Mesothelial cell of epicardium (in vitro differentiated cells): ENCODE measurements at places on chromosomes 5 and 9.

- no peak for DNase-seq
Observed at GRCh38 chr9:22050924-22051323, 41.8 kb upstream of the CDKN2B start.

GRCh38 chr9:101176384-101176783 is 147.9 kb downstream of the PLPPR1 start:
- no peak for DNase-seq

- DNase-seq, result no peak
Observed at GRCh38 chr5:153572411-153573145, 82.1 kb downstream of the GRIA1 start.

DNA sequence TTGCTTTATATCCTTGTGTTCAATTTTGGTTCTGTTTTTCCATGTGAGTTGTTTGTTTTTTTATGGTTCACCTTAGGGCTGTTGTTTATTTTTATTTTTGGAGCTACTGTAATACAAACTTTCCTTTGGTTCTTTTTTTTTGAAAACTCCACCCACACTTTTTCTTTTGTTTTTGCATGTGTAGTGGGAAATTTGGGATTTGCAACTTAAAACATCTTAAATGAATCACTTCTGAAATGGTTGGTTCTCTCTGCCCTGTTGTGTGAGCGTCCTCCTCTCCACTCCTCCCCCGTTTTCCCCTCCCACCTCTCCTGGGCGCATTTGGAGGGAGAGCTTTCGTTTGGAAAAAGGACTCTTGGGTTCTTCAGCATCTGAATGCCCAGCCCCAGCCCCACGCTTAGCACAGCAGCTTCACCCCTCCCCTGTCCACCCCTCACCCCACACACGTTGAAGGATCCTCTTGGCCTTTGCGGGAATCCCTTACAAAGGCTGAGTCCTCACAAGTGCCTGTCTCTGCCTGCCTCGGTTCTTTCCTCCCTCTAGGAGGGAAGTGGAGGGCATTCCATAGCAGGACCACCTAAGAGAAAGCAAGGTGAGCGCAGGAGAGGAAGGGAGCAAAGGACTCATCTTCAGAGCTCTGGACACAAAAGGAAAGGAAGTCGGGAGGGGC is 67.2 kb downstream of the DMRT1 start:
- DNase-seq, result no peak

- DNase-seq, result no peak
Observed at GRCh38 chr5:52328220-52328806, 459.4 kb upstream of the ITGA1 start.

GRCh38 chr9:9352877-9353481 is 1259.8 kb downstream of the PTPRD start:
- no peak for DNase-seq

GRCh38 chr9:87628346-87628745 is 97.6 kb upstream of the CTSL start:
- DNase-seq, result no peak

GRCh38 chr9:137173796-137174664 is 2.2 kb upstream of the TMEM210 start:
- no peak for DNase-seq

GRCh38 chr9:127975376-127976315 is 5.1 kb downstream of the EEIG1 start:
- DNase-seq, result no peak

GRCh38 chr5:66277981-66278380 is 133.9 kb downstream of the SREK1 start:
- DNase-seq, result no peak

GRCh38 chr9:89605465-89606048 is 745 bp downstream of the GADD45G start:
- DNase-seq, result peak; percentile 55

DNA sequence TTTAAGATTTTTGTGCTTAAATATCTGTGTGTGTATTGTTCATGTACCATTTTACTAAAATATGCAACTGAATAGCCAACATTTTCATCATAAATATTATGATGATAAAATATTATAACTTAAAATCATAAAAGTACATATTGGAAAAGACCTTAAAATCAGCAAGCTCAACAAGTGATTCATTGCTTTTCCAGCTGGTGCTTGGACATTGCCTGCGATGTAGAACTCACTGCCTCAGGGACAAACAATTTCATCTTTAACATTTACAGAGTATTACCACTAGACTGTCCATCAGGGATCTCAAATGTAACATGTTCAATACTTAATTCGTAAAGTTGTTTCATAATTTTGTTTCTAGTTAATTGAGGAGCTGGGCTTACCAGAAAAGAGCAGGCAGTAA is 17.5 kb upstream of the SMARCA2 start:
- no peak for DNase-seq

DNA sequence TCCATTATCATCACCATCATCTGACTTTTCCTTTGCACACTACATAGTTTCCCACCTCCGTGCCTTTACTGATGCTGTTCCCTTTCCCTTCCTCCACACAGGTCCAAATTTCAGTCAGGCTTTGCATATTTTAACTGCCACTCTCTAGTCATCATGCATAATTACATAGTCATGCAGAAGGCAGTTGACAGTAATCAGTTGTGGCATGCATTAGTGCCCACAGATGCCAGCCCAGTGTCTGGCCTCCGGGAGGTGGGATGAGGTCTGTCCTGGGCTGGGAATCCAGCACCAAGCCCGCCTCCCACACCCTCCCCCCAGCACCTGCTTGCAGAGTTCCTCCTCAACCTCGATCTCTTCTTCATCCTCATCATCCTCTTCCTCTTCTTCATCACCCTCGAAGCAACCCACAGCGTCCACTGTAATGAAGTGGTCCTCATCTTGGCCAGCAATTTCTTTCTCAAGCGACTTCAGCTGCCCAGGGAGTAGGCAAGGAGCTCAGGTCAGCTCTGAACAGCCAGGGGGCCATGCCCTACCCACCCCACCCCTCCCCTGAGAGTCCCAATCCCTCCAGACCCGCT is 8.8 kb downstream of the BBLN start:
- DNase-seq, result no peak

- peak; percentile 37 for DNase-seq
Observed at GRCh38 chr5:150112201-150113046, 26.1 kb upstream of the CSF1R start.

DNA sequence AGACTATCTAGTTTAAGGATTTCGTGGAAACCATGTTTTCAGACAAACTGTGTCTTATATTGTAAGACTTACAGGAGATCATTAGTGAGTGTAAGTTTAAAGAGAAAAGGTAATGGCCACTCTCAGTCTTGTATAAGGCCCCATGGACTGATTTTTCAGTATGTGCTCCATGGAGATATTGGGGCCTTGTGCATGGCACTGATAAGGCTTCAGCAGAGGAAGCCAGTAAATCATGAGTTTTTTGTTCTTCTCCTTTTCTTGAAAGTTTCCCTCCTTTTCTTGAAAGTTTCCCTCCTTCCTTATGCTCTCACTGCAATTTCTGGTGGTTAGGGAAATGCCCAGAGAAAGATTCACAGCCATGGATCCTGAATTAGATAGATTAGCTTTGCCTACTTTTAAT is 471.3 kb downstream of the LRRC70 start:
- DNase-seq, result no peak

GRCh38 chr5:171695804-171696203 is 89.8 kb upstream of the SMIM23 start:
- DNase-seq, result no peak

DNA sequence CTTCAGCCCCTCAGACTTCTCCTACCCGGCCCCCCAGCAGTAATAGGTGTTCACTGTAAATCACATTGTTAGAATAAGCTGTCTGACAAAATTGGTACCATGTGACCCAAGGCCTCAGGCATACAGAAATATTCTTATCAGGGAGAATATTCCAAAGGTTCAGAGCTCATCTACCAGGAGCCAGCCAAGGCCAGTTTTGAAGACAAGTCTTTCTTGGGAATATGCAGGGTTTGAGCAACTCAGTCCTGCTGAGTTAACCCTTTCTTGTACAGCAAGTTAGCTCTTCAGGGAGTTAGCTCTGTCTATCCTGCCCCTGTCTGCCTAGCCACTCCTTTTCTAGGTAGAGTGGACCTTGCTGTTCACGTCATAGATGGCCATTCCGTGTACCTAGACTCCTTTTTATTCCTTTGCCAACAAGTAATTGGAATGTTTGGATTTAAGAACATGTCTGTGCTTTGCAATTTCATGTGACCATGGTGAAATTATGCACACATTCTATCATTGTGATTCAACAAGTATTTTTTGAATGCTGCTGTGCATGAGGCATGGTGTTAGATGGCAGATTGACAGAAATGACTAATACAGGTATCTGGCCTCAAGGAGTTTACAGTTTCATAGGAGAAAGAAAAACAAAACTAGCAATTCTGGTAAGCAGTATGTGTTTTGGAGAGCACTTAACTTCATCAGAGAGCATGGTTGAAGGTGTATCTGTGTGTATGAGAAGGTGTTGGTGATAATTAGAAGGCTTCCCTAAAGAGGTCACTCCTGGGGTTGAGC is 22.6 kb downstream of the TGFBR1 start:
- DNase-seq, result no peak

- DNase-seq, result no peak
Observed at GRCh38 chr5:69038539-69038938, 55.3 kb upstream of the SLC30A5 start.

- DNase-seq, result no peak
Observed at GRCh38 chr9:116585896-116586295, 101.2 kb upstream of the TRIM32 start.

DNA sequence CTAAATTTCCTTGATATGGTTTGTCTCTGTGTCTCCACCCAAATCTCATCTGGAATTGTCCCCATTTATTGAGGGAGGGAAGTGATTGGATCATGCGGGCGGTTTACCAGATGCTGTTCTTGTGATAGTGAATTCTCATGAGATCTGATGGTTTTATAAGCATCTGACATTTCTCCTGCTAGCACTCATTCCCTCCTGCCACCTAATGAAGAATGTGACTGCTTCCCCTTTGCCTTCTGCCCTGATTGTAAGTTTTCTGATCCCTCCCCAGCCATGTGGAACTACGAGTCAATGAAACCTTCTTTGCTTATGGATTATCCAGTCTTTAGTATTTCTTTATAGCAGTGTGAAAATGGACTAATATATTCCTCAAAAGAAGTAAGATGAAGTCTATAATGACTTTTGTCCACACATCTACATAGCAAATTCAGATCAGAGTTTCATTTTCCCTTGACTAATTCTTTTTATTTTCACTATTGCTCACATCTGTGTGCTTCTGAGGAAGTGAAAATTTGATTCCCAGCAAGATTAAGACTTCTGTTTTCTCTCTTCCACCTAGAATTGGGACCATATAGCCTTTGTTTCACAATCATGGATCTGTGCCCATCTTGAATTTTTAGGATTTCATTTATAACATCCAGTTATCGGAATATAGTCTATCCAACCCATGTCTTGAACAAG is 393.5 kb downstream of the DMAC1 start:
- DNase-seq, result no peak

DNA sequence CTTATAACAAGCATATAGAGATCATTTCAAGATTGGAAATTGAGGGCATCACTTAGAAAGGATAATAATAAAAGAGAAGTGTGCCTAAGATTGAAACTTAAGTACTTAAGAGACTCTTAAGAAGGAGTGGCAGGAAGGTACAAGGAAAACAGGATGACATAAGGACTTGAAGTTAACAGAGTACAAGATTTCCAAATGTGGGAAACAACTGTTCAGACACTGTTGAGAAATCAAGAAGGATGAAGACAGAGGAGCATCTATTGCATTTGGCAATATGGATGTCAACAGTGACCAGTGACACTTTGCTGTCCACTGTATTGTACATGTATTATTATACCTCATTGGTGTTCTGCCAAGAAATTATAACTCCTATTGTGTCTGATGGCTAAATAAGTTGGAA is 157.8 kb upstream of the PTGER4 start:
- DNase-seq, result no peak

DNA sequence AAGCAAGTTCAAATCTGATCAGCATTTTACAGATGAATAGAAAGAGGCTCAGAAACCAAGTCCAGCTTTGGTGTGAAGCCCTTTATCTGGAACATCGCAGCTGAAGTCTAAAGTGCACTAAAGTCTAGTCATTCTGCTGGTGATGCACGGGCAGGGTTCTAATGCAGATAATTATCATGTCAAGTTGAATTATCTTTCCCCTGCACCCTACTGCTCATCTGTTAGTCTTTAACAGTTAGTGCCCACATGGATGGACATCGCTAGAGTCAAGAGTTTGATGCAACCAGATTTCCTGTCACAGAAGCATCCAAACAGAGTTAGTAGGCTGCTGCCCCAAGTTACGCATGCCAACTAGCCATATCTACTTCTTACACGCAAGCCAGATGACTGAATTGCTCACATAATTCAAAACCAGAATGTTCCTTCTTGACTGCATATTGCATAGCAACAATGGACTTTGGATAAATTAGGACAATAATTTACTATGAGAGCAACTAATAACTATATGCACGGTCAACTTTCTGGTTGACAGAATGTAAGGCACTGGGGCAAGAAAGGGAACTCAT is 1.6 kb upstream of the TOMM5 start:
- DNase-seq, result no peak

- no peak for DNase-seq
Observed at GRCh38 chr9:17622749-17623148, 43.9 kb downstream of the SH3GL2 start.

- no peak for DNase-seq
Observed at GRCh38 chr5:57442080-57442839, 40.4 kb downstream of the ACTBL2 start.

DNA sequence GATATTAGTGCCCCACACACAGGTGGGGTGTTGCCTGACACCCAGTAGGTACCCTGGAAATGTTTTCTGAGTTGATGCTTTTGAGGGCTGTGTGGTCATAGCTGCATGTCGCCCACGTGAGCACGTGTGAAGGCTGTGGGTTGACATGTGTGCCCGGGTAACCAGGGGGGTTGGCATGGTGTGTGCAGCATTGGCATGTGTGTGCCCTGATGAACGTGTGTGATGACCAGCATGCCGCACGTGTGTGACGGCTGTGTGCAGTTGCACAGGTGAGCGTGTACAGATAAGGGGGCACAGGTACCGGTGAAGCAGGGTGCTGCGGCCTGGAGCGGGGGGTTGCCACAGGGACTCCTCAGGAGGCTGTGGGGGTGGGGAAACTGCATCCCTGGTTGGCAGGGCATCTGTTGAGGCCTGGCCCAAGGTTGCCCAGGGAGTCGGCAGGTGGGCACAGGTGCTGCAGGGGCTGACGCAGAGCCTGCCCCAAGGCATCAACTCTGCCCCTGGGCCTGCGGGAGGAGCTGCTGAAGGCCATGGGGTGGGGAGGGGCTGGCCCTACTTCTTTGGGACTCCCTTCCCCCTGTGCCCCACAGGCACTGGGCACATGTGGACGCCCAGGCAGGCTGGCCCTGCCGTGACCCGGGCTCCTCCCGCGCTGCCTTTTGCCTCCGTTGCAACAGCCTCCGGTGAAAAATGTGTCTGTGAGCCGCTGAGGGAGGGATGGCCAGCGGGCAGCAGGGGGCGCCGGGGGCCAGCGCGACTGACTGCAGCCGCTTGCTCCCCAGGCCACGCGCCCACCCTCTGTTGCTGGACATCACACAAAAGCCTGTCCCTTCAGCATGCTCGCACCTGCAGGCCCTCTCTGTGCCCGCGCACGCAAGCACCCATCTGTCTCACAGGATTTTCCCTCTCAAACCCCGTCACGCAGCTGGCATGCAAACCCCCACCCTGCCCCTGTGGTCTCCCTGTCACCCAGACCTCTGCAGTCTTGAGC is 2.2 kb downstream of the UNC5A start:
- DNase-seq, result no peak

GRCh38 chr9:77003366-77003765 is 16.1 kb upstream of the FOXB2 start:
- no peak for DNase-seq
